Hepatocyte (in vitro differentiated cells): ENCODE measurements at places on chromosomes 7 and 10. TPM values are rescaled to one million over a fixed set of nuclear protein-coding genes. Genes with fewer than 3 reads are reported as not detected.

The SPDYE9 gene
- 0.07 TPM in 1 of 2 replicates, not detected in the other for total RNA-seq

DNA sequence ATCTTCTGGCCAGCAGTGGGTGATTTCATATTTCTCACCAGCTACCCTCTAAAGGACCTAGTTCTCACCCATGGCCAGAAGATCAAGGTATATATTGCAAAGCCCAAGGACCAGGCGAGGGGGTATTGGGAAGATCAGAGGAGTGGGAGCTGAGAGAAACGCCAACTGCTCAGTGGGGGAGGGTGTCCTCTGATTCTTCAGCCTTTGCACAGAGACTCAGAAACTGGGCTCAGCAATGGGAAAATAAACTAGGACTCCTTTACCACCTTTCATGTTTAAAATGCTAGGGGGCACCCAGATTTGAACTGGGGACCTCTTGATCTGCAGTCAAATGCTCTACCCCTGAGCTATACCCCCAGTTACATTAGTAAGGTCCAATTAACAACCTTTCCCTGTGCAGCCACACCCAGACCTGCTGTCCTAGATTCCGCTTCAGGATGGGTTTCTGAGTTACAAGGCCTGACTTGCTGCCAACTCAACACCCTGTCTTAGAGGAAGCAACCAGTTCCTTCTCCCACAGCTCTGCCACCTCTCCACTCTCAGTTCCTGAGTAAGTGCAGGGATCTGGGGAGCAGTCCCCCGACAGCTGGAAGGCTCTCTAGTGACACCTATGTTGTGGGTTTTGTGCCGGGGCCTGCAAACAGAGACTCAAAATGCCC is 93.5 kb downstream of the ZNF783 start:
- no peak overlapping the region for H3K4me3 ChIP-seq
- H3K4me1 ChIP-seq = no peaks in the 10 kb centered on the region
- H3K36me3 ChIP-seq = no peaks in the 10 kb centered on the region
- no peak overlapping the region for H3K27ac ChIP-seq

GRCh38 chr10:8056871-8057331 is 2.4 kb downstream of the GATA3 start:
- H3K36me3 ChIP-seq = no peaks in the 10 kb centered on the region
- H3K27me3 ChIP-seq = peaks cover 75% of the 10 kb centered on the region
- no peak overlapping the region for H3K4me3 ChIP-seq
- peak overlapping the region; percentile 80 for H3K27ac ChIP-seq

GRCh38 chr7:44393238-44394111 is 68.1 kb upstream of the CAMK2B start:
- H3K4me1 ChIP-seq = no peaks in the 10 kb centered on the region
- H3K27ac ChIP-seq = no peak overlapping the region
- no peaks in the 10 kb centered on the region for H3K36me3 ChIP-seq

The STOX1 gene
- 5.5 and 6.4 TPM in 2 replicates for total RNA-seq

GRCh38 chr10:66747451-66747850 is 178.4 kb upstream of the LRRTM3 start:
- DNase-seq = peak; percentile 5
- no peak overlapping the region for H3K4me3 ChIP-seq
- H3K27ac ChIP-seq = no peak overlapping the region
- H3K4me1 ChIP-seq = no peaks in the 10 kb centered on the region
- no peaks in the 10 kb centered on the region for H3K27me3 ChIP-seq
- no peaks in the 10 kb centered on the region for H3K36me3 ChIP-seq
